Thyroid gland (tissue), 4 donors: ENCODE measurements at places on chromosomes 7 and 10.

DNA sequence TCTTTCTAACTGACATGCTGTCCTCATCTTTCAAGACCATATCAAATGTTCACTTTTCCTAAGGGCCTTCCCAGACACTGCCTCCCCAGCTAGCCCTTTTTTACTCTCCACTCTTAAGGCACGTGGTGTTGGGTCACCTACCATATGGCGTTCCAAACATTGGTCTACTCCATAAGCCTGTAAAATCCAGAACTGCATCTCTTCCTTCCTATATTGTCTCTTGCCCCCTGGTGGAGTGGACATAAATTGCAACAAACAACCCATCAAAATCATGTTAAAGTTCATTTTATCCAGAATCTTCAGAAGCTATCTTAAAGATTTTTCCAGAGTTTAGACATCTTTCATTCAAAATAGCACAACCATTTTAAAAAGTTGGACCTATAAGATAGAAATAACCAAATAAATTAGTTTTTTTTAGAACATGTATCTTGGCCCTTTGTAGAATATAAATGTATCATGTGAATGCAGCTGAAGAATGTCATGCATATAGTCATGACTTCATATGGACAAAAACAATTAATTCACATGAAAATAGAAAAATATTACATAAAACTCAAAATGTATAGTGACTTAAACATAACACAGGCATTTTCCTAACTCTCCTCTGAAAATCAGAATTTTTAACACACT lies 180.6 kb upstream of the CHRM2 start:
- H3K27me3 ChIP-seq = no peaks in the 10 kb centered on the region
- no peaks in the 10 kb centered on the region for H3K36me3 ChIP-seq
- no peak overlapping the region for H3K27ac ChIP-seq
- peaks cover 5% of the 10 kb centered on the region for H3K4me1 ChIP-seq
- no peak overlapping the region for H3K4me3 ChIP-seq

GRCh38 chr7:38535073-38535472 lies 96.1 kb downstream of the AMPH start:
- H3K4me3 ChIP-seq = no peak overlapping the region
- H3K4me1 ChIP-seq = no peaks in the 10 kb centered on the region
- H3K27me3 ChIP-seq = no peaks in the 10 kb centered on the region
- no peak for DNase-seq
- H3K27ac ChIP-seq = no peak overlapping the region
- H3K36me3 ChIP-seq = no peaks in the 10 kb centered on the region

DNA sequence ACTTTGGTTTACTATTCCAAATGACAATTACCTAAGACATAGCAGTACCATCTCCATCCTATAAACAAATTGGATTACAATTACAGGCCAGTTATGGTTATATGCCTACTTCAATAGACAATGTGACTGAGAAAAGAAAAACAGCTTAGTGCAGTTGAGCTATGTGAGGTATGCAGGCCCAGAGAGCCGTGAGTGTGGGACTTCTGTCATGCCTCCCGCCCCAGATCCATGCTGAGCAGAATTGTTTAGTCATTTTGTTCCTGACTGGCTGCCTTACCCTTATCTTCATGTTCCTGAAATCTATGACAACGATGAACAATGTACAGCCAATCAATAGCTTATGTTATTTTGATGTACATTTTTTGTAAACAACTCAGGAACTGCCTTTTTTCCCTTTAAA lies 21.7 kb downstream of the LARP4B start:
- H3K27me3 ChIP-seq = no peaks in the 10 kb centered on the region
- DNase-seq = peak; percentile 57
- H3K27ac ChIP-seq = peak overlapping the region; percentile 46
- H3K4me1 ChIP-seq = peaks cover 11% of the 10 kb centered on the region

DNA sequence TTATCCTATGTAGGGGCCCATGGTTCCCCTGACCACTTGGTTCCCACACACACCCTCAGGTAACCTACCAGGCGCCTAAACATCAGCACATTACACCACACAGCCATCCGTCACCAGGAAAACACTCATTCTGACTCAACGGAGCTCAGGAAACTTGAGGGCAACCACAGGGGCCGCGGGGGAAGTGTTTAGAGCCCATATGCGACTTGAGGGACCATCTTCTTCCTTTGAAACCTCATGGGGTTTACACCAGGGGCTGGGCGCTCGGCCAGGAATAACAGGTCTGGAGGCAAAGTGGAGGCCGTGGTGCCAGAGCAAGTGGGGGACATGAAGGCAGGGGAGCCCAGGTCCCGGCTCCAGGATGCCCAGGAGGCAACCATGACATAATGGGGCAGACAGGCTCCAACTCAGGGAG lies 1.5 kb downstream of the STX1A start:
- H3K27ac ChIP-seq = no peak overlapping the region
- H3K4me1 ChIP-seq = peaks cover 29% of the 10 kb centered on the region
- H3K27me3 ChIP-seq = no peaks in the 10 kb centered on the region
- no peak overlapping the region for H3K4me3 ChIP-seq

DNA sequence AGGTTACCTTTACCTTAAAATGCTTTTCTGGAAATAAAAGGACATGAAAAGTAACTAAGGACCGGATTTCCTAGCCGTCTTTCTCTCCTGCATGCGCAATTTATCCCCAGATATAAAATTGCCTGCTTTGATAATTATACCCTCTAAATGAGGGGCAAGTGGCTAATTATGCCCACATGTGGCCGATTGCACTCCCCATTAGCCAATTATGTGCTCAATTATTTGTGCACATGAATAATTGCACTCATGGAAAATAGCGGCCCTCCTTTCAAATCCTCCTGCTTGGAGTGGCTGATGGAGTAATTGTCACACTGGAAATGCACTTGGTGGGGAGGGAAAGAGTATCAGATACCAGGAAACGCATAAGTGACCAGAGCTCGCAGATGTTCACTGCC lies 66.4 kb upstream of the ATRNL1 start:
- no peak overlapping the region for H3K4me3 ChIP-seq
- H3K4me1 ChIP-seq = no peaks in the 10 kb centered on the region
- DNase-seq = no peak
- H3K27me3 ChIP-seq = no peaks in the 10 kb centered on the region

DNA sequence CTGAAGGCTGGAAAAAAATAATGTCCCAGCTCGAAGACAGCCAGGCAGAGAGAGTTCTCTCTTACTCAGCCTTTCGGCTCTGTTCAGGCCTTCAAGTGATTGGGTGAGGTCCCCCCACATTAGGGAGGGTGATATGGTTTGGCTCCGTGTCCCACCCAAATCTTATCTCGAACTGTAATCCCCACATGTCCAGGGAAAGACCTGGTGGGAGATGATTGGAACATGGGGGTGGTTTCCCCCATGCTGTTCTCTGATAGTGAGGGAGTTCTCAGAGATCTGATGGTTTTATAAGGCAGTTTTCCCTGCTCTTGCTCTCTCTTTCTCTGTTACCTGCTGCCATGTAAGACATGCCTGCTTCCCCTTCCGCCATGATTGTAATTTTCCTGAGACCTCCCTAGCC lies 36.6 kb upstream of the LEP start:
- peaks cover 8% of the 10 kb centered on the region for H3K4me1 ChIP-seq
- no peaks in the 10 kb centered on the region for H3K36me3 ChIP-seq
- DNase-seq = no peak
- no peak overlapping the region for H3K4me3 ChIP-seq

DNA sequence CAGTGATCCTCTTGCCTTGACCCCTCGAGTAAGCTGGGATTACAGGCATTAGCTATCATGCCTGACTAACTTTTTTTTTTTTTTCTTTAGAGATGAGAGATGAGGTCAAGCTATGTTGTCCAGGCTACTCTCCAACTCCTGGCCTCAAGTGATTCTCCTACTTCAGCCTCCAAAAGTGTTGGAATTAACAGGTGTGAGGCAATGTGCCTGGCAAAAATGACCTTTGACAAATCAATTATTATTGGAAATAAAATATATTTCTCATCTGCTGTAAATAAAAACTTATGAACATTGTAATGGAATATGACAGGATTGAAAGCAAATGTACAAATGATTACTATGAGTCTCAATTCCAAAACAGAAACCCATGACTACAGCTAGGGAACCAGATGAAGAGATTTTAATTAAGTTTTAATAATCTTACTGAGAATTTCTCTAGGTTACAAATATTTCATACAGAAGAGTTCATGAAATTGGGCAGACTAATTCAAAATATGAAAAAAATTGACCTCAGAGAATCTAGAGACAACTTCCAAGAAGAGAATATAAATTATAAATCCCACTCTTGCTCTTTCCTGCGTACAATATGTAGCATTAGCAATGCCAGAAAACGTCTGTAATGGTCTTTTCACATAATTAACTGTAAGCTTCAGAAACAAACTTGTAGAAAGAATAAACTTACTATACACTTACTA lies 414.7 kb downstream of the DGKB start:
- DNase-seq = no peak
- no peaks in the 10 kb centered on the region for H3K4me1 ChIP-seq
- H3K27me3 ChIP-seq = no peaks in the 10 kb centered on the region
- no peak overlapping the region for H3K27ac ChIP-seq

- H3K27me3 ChIP-seq = no peaks in the 10 kb centered on the region
- no peak overlapping the region for H3K27ac ChIP-seq
- no peaks in the 10 kb centered on the region for H3K4me1 ChIP-seq
Observed at GRCh38 chr7:31892099-31892829, 177.9 kb downstream of the PDE1C start.

GRCh38 chr10:36464291-36464690 lies 661.1 kb upstream of the ANKRD30A start:
- no peak overlapping the region for H3K4me3 ChIP-seq
- no peak for DNase-seq
- H3K4me1 ChIP-seq = no peaks in the 10 kb centered on the region

DNA sequence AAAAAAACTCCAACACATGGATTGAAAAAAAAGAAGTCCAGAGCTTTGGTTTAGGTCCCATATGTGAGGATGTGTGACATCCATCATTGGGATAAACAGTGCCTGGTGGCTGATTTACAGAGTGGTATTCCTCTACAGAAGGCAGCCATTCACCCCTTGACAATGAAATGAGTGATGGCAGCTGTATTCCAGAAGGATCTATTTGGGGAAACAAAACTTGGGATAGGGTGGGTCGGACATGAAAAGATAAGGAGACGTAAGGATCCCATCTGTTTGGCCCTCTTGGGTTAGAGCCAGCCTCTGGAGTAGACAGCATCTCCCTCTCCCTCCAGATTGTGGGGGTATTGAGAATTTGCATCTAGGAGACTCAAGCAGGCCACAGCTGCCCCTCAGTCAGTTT lies 15.2 kb upstream of the CREB5 start:
- H3K4me1 ChIP-seq = no peaks in the 10 kb centered on the region
- no peak for DNase-seq
- no peaks in the 10 kb centered on the region for H3K36me3 ChIP-seq
- no peaks in the 10 kb centered on the region for H3K27me3 ChIP-seq

- H3K4me3 ChIP-seq = no peak overlapping the region
- H3K4me1 ChIP-seq = peaks cover 38% of the 10 kb centered on the region
- DNase-seq = no peak
- no peak overlapping the region for H3K27ac ChIP-seq
- no peaks in the 10 kb centered on the region for H3K36me3 ChIP-seq
- no peaks in the 10 kb centered on the region for H3K27me3 ChIP-seq
Observed at GRCh38 chr7:158814637-158815036, 14.7 kb downstream of the ESYT2 start.

GRCh38 chr10:35035606-35036005 lies 54.5 kb downstream of the CUL2 start:
- no peak overlapping the region for H3K4me3 ChIP-seq
- H3K27ac ChIP-seq = no peak overlapping the region
- no peaks in the 10 kb centered on the region for H3K4me1 ChIP-seq
- no peaks in the 10 kb centered on the region for H3K27me3 ChIP-seq

- no peaks in the 10 kb centered on the region for H3K27me3 ChIP-seq
- no peak for DNase-seq
- H3K4me1 ChIP-seq = no peaks in the 10 kb centered on the region
- no peak overlapping the region for H3K27ac ChIP-seq
- H3K36me3 ChIP-seq = no peaks in the 10 kb centered on the region
Observed at GRCh38 chr7:133971625-133972024, 155.5 kb upstream of the LRGUK start.

- H3K4me1 ChIP-seq = no peaks in the 10 kb centered on the region
- no peak overlapping the region for H3K4me3 ChIP-seq
- no peaks in the 10 kb centered on the region for H3K27me3 ChIP-seq
- DNase-seq = no peak
Observed at GRCh38 chr10:91418416-91418815, 8.3 kb downstream of the HECTD2 start.

GRCh38 chr7:24972991-24973390 lies 7.0 kb downstream of the OSBPL3 start:
- peaks cover 7% of the 10 kb centered on the region for H3K4me1 ChIP-seq
- H3K27me3 ChIP-seq = no peaks in the 10 kb centered on the region
- no peak overlapping the region for H3K4me3 ChIP-seq
- DNase-seq = no peak

DNA sequence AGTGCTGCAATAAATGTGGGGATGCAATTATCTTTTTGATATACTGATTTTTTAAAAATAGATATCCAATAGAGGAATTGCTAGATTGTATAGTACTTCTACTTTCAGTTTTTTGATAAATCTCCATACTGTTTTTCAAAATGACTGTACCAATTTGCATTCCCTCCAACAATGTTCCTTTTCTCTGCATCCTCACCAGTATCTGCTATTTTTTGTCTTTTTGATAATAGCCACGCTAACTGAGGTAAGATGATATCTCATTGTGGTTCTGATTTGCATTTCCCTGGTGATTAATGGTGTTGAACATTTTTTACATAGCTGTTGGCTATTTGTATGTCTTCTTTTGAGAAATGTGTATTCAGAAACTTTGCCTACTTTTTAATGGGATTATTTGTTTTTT lies 217.7 kb upstream of the MTPN start:
- no peak for DNase-seq
- no peaks in the 10 kb centered on the region for H3K4me1 ChIP-seq
- H3K36me3 ChIP-seq = no peaks in the 10 kb centered on the region
- no peak overlapping the region for H3K4me3 ChIP-seq

DNA sequence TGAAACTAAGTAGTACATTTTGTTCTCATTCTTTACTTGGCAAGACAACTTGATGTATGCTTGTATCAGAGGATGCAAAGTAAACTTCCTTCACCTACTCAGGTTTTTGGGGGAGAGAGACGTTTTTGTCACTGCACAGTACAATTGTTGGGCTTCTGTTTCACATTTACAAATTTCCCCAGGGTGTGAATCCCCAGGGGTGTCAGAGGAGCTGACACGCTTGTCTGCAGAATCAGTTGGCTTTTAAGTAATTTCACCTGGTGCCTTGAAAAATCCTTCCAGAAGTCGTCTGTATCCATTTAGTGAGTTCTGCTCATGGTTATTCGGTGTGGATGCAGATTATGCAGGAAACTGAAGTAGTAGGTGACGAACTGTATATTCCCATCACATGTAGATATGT lies 1227.7 kb upstream of the CELF2 start:
- H3K36me3 ChIP-seq = no peaks in the 10 kb centered on the region
- no peak overlapping the region for H3K4me3 ChIP-seq
- DNase-seq = no peak

GRCh38 chr7:99128076-99128950 lies 15.6 kb downstream of the SMURF1 start:
- H3K27me3 ChIP-seq = no peaks in the 10 kb centered on the region
- no peak overlapping the region for H3K4me3 ChIP-seq
- H3K4me1 ChIP-seq = peaks cover 35% of the 10 kb centered on the region
- no peak overlapping the region for H3K27ac ChIP-seq

GRCh38 chr10:118383699-118384098 lies 41.6 kb upstream of the FAM204A start:
- DNase-seq = no peak
- no peak overlapping the region for H3K4me3 ChIP-seq
- H3K27me3 ChIP-seq = no peaks in the 10 kb centered on the region
- H3K36me3 ChIP-seq = no peaks in the 10 kb centered on the region
- H3K4me1 ChIP-seq = no peaks in the 10 kb centered on the region

GRCh38 chr7:1742555-1743303 lies 72.7 kb downstream of the ELFN1 start:
- peak; percentile 44 for DNase-seq
- H3K4me1 ChIP-seq = no peaks in the 10 kb centered on the region
- H3K27me3 ChIP-seq = no peaks in the 10 kb centered on the region
- H3K4me3 ChIP-seq = no peak overlapping the region
- no peaks in the 10 kb centered on the region for H3K36me3 ChIP-seq
